ENCODE measurements at places on chromosomes 12 and 14. TPM values are rescaled to one million over a fixed set of nuclear protein-coding genes. Genes with fewer than 3 reads are reported as not detected.

Gene GABARAPL1
- 51.6 TPM for total RNA-seq

Gene FAM181A
- not detected for total RNA-seq

Gene PPHLN1
- total RNA-seq: 96.9 TPM

Gene TNS2
- 10.6 TPM for total RNA-seq

Gene HNRNPC
- 548 TPM for total RNA-seq

Gene KLRB1
- not detected for total RNA-seq

Gene GYS2
- total RNA-seq: not detected

Gene STRAP
- total RNA-seq: 133 TPM

Gene KSR2
- not detected for total RNA-seq

Gene GNG2
- total RNA-seq: 18.6 TPM

Gene TMEM119
- total RNA-seq: 8.1 TPM

Gene MYH6
- total RNA-seq: not detected

Gene COL2A1
- total RNA-seq: not detected

All from IMR-90 (cell line).